Bone marrow (tissue), 2 donors: ENCODE measurements at places on chromosomes 4 and X.
A peak's percentile ranks its signal among the peaks of the same experiment; 100 is the strongest.

DNA sequence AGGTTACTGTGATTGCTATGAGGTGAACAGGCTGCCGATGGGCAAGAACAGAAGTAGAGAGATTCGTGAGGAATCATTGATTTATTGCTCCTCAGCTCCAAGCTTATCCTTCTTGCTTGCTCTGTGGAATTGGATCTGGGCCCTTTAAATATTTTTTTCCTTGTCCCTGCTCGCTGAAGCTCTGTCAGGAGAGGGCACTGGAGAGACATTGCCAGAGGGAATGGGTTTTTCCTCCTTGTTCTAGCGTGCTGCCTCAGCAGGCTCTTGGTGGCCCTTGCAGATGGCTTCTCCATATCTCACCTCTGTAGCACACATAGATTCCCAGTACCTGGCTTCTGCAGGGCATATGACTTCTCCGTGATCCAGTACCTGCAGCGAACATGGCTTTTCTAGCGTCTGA, 67.4 kb downstream of the CNGA2 start:
- no peak for DNase-seq

GRCh38 chrX:115360220-115360781, 70.8 kb downstream of the LUZP4 start:
- no peak for DNase-seq

GRCh38 chr4:5890063-5890727, 2.7 kb downstream of the CRMP1 start:
- DNase-seq: no peak

DNA sequence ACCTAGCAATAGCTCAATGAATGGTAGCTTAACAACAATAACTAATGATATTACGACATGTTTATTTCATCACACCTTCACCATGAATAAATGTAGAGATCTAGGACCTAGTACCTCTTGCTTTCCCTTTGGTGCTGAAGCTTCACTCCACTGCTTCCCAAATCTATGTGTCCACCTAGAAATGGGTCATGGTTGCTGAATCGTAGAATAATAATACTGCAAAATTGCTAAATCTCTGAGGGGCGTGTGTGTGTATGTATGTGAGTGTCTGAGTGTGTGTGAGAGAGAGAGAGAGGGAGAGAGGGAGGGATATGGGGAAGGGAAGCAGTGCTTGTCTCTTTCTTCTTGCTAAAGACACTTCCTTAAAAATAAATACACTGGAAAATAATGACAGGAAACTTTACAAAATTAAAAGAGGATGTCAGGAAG, 109.3 kb upstream of the BMP2K start:
- no peak for DNase-seq

DNA sequence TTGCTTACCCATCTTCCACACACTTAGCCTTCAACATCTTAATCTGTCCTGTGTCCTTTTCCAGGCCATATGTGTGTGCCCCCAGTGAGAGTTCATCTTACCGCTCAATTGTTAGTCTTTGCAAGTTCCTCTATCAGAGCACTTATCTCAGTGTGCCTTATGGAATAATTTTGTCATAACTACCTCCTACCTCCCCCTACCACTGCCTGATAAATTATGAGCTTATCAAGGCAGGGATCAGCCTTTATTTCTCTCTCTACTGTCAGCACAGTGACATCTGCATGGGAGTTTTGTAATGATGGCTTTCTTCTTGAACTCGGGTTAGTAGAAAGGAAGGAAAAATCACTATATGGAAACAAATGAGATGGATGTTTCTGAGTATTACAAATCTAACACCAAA, 53.2 kb downstream of the MTM1 start:
- no peak for DNase-seq

DNA sequence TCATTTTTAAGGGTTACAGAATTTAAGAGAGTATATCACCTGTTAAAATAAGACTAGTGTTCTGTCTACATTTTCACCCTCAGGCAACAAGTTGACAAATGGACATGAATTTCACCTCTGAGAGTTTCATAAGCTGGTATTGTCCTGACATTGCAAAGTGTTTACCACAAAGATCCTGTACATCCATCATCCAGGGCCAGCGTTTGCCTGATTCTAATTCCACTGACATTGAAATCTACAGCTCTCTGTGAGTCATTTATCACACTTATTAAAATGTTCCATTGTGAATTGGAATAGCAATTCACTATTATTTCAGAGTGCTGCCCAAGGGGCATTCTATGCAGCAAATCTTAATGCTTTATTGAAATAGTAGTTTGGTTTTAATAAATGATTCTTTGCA, 1499.4 kb upstream of the PCDH7 start:
- no peak for DNase-seq

DNA sequence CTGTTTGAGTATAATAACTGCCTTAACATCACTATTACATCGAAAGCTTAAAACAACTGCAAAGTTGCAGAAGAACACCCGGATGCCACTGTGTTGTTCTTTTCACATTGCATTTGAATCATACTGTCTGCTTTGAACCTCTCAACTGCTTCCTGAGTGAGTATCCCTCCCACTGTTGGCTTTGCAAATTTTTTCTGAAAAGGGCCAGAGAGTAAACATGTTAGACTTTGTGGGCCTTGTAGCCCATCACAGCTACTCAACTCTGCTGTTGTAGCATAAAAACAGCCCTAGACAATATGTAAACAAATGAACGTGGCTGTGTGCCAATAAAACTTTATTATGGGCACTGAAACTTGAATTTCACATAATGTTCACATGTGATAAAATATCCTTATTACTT, 76.1 kb downstream of the NSG1 start:
- DNase-seq: no peak

- DNase-seq: no peak
These were observed 361.3 kb downstream of the OPHN1 start for GRCh38 chrX:68072041-68072440.

DNA sequence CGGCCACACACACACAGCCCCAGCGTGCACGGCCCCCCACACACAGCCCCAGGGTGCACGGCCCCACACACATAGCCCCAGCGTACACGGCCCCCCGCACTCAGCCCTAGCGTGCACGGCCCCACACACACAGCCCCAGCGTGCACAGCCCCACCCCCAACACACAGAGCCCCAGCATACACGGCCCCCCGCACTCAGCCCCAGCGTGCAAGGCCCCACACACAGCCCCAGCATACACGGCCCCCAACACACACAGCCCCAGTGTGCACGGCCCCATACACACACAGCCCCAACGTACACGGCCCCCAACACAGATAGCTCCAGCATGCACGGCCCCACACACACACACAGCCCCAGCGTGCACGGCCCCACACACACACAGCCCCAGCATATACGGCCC, 17.6 kb downstream of the GAK start:
- no peak for DNase-seq

- no peak for DNase-seq
These were observed 21.3 kb downstream of the SHROOM2 start for GRCh38 chrX:9807355-9808182.

- DNase-seq: no peak
These were observed 63.0 kb downstream of the ARHGAP10 start for GRCh38 chr4:147794787-147795413.

DNA sequence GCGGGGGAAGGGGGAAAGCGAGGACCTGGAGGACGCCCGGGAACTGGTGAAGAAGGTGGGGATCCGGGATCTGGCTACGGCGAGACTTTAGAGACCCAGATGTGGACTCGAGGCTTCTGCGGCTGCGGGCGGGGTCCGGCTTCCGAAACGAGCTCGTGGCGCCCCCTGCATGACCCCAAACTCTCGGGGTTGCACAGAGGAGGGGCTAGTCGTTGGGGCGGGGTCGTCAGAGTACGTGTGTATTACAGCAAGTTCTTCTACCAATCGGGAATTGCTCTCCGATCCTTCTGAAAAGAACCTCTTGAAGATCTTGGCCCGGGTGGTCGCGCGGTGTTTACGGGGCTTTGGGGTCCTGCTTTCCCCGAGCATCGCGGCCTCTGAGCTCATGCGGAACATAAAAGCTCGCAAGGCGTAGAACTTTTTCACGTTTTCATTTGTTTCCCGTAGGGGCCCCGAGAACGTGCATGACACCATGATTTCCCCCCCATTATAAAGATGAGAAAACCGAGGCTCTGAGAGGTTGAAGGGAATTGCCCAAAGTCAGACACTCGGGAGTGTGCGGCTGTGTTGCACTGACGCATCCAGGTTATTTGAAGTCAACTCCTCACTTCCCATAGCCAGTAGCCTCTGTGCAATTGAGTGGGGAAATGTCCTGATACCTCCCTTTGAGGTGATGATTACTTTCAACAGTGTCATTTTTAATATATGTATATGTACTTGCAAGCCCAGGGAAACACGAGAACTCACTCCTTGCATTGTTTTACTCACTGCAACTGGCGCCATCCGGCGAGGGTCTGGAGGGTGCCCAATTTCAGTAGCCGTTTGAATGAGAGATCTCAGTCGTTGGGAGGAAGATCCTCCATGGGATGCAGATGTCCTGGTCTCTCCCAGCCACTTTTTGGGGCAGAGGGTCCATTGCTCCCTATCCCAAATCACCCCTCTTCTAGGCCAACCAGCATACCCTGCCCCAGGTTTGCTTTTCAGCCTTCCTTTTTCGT, at the start of gene BEND4:
BEND4 (minus strand) TSS at position 149 of the 998 bp plus-strand sequence. CDS start 512 bp downstream, outside the sequence.
- no peak for DNase-seq

DNA sequence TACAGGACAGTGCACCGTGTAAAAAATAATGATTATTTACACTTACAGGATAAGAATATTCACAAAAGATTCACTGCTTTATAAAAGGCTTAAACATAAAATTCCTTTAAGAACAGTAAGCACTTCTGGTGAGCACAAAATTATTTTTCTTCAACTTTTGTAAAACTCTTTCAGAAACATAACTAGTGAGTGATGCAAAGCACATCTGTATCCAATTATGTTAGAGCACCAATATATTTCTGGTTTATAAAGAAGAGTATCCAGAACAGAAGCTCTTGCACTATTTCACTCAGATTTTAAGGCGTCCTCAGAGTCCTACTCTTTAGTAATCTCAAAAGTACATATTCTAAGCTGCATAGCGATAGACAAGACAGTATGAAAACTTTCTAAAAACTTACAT, 276.0 kb downstream of the C4orf33 start:
- no peak for DNase-seq

DNA sequence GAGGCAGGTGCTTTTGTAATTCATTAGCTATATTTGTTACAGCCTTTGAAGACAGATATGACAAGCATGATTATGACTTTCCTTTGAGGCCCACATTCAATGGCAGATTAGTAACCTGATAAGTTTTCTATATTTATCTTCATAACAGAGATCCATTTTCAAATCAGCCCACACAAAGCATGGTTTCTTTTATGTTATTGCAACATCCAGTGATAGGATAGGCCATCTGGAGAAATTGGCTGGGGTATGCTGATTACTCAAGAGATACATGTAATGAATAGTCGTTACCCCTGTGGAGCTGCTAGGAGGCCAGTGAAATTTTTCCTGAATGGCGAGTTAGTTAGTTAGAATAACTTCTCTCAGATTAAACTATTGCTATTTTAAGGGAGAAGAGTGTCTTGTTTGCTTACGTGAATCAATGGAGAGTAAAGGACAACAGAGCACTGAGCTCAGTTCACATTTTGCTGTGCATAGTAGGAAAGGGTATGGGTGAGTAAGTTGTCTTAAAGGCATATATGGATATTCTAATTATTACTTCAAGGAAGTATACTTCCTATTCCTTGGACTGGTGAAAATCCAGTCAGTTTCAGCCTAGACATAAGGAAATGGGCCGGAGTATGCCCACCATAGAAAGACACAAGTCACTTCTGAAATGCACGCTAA, 79.2 kb upstream of the DKK2 start:
- DNase-seq: no peak

DNA sequence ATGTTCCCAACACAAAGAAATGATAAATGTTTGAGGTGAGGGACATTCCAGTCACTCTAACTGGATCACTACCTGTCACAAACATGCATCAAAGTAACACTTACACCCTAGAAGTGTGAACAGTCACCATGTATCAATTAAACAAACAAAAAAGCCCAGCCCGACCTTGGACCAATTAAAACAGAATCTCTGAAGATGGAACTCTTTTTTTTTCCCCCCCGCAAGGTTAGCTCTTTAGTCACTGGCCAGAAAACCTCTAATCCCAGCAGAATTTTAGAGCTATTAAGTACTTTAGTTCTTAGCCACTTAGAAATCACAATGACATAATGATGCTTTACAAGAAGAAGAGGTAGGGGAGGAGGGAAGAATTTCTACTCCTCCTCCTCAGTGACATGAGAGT, 154.5 kb downstream of the PALLD start:
- DNase-seq: no peak

- no peak for DNase-seq
These were observed 200.0 kb upstream of the MAD2L1 start for GRCh38 chr4:120266602-120267001.

GRCh38 chr4:10524196-10524833, 67.1 kb upstream of the ZNF518B start:
- DNase-seq: no peak

DNA sequence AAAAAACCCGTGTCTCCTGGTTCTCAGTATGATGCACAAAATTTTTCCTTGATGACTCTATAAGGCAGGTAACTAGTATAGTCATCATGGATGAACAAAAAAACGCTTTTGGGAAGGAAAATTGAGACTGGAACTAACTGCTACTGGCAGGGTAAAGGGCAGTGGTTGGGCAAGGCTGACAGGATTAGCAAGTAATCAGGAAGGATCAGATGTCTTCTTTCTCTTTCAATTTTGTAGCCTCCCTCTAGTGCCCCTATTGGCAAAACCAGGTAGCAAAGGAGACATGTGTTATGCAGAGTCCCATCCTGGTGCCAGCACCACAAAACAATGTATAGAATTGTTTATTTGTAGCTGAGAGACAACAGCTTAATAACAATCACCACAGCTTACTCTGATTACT, 12.8 kb upstream of the SLITRK4 start:
- peak; percentile 10 for DNase-seq

DNA sequence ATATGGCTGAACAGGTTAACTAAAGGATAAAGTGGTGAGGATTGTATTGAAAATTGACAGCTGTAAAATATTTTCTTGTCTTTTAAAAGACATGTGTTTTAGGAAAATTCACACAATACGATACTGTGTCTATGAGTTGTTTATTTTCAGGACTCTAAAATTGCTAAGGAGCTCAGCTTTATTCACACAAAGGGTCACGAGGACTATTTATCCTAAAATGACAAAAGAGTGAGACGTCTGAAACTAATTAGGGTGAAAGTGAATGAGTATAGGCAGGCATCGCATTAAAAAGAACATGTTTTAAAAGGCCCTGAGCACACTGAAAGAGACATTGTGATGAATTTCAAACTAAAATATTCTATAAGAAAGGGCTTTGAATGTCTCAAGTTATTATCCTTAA, 304.7 kb downstream of the SH2D1A start:
- no peak for DNase-seq

GRCh38 chrX:118727686-118728339, 407 bp downstream of the IL13RA1 start:
- no peak for DNase-seq
